Sciatic nerve (tissue), 2 donors: ENCODE measurements at places on chromosomes 4 and X.

DNA sequence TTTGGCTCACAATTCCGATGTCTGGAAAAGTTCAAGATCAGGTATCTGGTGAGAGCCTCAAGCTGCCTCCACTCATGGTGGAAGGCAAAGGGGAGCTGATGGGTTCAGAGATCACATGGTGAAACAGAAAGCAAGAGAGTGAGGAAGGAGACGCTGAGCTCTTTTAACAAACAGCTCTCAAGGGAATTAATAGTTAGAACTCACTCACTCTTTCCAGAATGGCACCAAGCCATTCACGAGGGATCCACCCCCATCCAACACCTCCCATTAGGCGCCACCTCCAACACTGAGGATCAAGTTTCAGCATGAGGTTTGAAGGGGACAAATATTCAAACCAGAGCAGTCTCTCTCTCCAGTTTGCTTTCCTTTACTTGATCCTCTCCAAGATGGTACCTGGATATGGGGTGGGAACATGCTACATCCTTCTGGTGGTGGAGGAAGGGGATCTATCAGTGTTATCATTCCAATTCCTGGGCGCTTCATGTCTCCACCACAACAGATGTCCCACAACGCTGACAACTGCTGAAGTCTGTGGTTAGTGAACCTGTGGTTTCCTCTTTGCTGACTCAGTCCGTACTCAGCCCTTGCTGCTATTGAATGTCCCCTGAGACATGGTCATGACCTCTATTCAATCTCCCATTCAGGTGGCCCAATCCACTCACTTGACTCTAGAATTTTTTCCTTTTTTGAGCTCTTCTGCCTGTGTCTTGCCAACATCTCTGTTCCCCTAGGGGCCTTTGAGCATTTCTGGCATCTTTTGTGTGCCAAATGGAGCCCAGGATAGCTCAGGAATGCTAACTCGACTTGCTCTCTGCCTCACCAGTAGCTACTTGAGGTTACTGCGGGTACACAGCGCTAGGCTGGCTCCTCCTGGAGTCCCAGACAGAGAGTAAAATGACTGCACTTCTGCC is 395.2 kb downstream of the MID1IP1 start:
- DNase-seq, result no peak

GRCh38 chrX:24364851-24365538 is 4.6 kb downstream of the SUPT20HL1 start:
- DNase-seq, result no peak

- DNase-seq, result no peak
These were observed 11.6 kb downstream of the HTT start for GRCh38 chr4:3085948-3086670.

- no peak for DNase-seq
These were observed 316.4 kb downstream of the GBA3 start for GRCh38 chr4:23009093-23009492.

- no peak for DNase-seq
These were observed 932.1 kb upstream of the SLIT2 start for GRCh38 chr4:19319607-19320006.

DNA sequence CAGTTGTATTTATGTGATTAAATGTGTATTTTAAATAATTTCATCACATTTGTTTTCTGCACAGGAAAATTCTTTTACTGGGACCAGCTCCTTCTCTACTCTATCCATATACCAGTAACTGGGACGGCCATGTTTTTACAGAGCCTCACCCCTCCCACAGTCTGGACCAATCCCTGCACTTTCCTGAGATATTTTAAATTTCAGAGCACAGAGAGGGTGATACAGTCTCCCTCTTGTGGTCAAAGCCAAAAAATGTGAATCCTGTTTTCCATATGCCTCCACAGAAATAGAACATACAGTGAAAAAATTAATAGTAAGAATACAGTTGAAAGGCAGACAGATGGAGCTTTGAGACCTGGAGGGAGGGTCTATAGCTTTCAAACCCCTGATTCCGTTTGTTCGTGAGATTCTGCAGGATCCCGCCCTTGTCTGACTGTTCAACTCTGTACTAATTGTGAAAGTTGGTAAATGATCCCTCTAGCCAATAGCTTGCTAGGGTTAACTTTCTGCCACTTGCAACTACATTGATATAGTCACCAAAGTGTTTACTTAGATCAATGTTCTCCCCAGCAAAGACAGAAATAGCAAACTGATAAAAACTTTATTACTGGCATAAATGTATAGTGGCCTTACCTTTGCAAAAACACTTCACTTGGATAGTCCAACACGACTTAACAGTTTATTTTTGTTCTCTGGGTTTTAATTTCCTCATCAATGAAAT is 172.2 kb downstream of the PPARGC1A start:
- no peak for DNase-seq

DNA sequence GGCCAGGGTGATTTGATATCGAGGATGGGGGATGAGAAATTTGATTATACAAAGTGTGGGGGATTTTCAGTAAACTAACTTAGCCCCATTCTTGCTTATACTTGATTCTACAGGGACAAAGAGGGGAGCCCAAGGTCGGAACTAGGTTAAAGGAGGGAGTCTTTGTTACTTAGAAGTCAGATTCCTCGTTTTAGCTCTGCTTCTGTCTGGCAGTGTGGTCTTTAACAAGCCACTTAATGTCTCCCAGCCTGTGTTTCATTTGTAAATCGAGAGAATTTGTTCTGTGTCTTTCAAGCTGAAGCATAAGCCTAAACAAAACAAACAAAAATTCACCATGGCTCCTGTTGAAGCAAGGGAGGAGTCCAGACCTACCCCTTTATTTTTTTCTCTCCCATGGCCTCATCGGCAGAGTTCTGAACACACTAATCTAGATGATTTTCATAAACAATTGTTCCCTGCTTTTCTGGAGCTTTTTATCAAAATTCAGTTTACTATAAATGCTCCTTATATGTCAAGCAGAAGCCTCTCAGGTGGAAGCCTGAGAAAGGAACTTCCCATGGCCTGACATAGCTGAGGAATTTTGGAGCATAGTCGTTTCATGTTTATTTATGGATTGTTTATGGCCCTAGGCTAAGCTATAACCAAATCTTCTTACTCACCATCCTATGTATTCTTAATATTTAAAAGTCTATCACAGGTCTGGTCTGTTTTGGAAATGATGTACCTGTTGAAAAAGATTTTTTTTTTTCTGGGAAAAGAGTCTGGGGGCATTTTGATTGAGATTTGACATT is 62.6 kb upstream of the SYTL5 start:
- DNase-seq, result no peak

GRCh38 chr4:165716472-165716871 is 156.6 kb upstream of the TLL1 start:
- no peak for DNase-seq

DNA sequence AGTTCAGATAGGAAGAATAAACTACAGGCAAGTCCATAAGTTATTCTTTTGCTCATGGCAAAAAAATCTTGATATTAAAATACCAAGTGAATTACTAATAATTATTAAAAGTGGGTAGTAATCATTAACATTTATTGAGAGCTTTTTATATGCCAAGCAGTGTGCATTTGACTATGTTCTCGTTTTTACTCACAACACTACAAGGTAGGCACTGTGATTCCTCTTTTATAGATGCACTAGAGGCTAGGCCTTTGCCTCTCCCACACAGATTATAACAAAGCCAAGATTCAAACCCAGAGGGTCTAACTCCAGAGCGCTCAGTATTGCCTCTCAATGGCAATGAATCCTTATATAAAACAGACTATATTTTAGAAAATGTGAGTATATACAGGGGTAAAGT is 254.2 kb downstream of the NAF1 start:
- no peak for DNase-seq

- DNase-seq, result no peak
These were observed 61.0 kb downstream of the MGST2 start for GRCh38 chr4:139726615-139727014.

GRCh38 chr4:108097990-108098553 is 70.7 kb downstream of the LEF1 start:
- DNase-seq, result no peak

DNA sequence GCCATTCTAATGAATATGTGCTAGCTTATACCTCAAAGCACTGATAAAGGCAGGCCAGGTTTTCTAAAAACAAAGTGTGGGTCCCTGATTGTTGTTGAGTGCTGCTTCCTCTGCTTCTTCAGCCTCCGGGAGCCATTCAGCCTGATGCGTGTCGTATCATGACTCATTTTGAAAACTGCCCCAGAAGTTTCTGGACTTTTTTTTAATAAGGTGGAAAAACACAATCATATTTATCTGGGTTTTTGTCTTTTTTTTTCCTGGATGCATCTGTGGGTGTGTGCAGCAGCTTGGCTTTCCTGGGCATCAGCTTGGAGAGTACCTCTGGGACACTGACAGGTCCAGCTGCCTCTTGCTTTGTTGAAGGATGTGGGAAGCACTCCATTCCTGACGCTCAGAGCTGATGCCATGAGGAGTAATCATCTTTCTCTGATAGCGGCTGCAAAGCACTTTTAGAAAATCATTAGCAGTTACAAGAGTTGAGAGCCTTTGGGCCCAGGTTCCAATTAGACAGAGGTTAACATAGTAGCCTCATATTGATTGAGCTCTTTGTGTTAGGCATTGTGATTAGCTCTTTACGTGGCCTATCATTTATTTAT is 66.9 kb downstream of the PARM1 start:
- no peak for DNase-seq

- no peak for DNase-seq
These were observed 11.6 kb upstream of the ING2 start for GRCh38 chr4:183493246-183493645.

- DNase-seq, result no peak
These were observed 123.5 kb upstream of the WDR1 start for GRCh38 chr4:10239982-10240654.

DNA sequence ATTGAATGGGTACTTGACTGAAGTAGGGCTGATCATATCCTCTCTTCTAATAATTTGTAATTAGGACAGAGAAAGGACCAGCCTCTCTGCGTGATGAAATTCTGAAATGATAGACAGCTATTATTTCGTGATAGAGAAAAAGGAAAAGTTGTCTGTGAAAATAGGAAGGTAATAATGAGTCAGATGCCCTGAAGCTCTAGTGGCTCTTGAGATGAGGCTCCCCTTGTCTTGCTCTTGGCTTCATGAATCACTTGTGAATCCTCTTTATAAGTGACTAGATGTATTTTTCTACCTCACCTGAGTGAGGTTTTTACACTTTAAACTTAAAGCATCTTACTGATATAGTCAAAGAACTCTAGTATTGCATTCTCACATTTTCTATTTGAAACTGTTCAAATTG is 888.9 kb downstream of the PCDH18 start:
- DNase-seq, result no peak

GRCh38 chr4:84110040-84110439 is 389.1 kb downstream of the NKX6-1 start:
- DNase-seq, result no peak

GRCh38 chrX:115533485-115533884 is 27.5 kb upstream of the PLS3 start:
- DNase-seq, result no peak

DNA sequence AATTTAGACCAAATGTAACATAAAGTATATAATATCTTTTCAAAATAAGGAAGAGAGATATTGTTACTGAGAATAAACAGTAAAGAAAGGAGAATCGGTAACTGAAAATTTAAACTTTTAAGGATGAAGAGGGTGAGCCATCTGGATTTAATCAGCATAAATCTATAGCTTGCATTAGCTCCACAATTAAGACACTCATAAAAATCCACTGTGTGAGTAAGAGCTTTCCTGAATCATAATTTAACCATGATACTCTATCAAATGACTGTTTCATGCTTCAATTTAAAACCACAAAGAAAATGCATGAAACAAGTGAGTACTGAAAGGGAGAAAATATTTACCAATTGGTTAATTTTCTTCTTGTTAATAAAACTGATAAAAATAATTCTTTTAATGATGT is 951.5 kb upstream of the SLIT2 start:
- DNase-seq, result no peak

GRCh38 chr4:38821739-38822138 is 17.1 kb upstream of the TLR1 start:
- DNase-seq, result no peak

DNA sequence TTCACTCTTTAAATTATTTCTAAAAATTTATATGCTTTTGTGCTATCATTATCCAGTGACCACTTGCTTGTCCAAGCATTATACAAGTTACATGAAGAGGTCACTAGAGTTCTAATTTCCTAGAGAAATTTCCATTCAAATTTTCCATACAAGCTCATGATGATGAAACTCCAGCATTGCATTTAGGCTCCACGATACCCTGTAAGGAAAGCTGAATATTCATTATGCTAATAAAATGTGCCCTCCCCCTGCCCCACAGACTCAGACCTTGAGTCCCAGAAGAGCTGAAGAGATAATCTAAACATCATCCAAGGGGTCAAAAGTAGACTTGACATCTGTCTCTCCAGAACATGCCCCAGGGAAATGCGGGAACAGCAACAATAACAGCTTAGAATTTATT is 19.6 kb upstream of the FAM156A start:
- DNase-seq, result no peak

GRCh38 chrX:69082055-69082752 is 83.0 kb downstream of the PJA1 start:
- no peak for DNase-seq

DNA sequence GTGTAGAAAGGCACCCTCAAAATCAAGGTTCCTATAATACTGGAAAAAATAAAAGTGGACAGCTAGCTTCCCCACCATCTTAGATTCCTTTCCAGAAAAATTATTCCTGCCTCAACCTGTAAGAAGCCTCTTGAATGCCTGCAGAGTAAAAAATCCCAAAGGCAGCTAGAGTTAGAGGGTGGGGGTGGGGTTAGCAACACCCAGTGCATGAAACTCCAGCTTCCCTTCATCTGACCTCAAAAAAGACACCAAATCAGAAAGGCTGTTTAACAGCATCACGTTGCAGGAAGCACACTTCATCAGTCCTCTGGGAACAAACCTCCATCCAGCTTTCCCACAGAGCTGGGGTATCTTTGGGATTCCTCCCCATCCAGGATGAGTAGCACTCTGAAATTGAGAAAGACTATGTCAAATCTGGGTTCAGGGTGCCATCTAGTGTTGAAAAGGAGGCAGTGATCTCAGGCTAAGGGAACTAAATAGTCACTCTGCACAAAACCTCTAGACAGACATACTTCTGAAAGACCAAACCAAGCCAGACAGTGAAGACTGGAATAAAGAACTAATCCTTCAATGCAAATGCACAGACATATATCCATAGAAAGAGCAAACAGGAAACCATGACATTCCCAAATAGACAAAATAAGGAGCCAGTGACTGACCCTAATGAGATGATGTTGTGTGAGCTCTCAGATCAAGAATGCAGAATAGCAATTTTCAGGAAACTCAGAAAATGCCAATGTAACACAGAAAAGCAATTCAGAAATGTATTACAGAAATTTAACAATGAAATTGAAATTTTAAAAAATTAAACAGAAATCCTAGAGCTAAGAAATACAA is 97.9 kb downstream of the ARHGEF9 start:
- no peak for DNase-seq
